ENCODE measurements at places on chromosomes 4 and X.

DNA sequence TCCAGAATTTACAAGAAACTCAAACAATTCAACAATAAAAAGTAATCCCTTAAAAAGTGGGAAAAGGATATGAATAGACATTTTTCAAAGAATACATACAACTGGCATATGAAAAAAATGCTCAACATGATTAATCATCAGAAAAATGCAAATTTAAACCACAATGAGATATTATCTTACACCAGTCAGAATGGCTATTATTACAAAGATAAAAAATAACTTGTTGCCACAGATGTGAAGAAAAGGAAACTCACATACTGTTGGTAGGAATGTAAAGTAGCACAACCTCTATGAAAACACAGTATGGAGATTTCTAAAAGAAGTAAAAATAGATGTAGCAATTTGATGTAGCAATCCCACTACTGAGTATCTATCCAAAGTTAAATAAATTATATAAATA, 65.1 kb upstream of the DIAPH2 start:
- DNase-seq = no peak

DNA sequence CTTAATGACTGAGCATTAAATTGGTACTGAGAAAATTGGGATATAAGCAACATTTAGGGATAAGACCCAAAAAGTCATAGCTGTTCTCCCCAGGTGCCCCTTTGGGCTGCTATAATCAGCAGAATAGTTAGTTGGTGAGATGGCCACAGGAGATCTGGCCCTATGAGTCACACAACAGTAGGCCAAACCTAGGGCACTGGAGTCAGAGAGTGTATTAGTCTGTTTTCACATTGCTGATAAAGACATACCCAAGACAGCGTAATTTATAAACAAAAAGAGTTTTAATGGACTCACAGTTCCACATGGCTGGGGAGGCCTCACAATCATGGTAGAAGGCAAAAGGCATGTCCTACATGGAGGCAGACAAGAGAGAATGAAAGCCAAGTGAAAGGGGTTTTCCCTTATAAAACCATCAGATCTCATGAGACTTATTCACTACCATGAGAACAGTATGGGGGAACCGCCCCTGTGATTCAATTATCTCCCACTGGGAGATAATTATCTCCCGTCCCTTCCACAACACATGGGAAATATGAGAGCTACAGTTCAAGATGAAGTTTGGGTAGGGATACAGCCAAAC, 338.3 kb upstream of the NR3C2 start:
- DNase-seq = no peak

- no peak for DNase-seq
These were observed 759.0 kb downstream of the ADGRL3 start for GRCh38 chr4:61959087-61959486.

DNA sequence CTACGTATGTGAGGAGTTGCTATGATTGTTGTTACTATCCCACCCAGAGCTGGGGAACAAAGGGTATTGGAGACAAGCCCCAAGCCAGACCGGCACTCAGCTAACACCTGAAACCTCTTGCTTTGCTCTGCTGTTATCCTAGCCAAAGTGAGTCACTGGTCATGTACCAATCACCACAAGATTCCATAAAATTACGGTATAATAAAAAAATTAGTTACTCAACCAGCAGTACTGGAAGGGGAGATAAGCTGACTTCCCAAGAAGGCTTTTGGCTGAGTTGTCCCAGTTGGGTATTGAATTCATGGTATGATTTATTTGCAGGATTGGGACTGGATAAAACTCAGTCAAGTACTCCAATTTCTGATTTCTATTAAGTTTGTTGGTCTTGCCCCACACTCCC, 5.3 kb downstream of the EDA2R start:
- DNase-seq = peak; percentile 15

DNA sequence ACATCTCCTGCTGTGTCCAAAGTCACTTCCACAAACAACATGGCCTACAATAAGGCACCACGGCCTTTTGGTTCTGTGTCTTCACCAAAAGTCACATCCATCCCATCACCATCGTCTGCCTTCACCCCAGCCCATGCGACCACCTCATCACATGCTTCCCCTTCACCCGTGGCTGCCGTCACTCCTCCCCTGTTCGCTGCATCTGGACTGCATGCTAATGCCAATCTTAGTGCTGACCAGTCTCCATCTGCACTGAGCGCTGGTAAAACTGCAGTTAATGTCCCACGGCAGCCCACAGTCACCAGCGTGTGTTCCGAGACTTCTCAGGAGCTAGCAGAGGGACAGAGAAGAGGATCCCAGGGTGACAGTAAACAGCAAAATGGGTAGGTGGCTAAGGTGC, 123.9 kb downstream of the PDLIM5 start:
- DNase-seq = no peak

- no peak for DNase-seq
These were observed 2.9 kb downstream of the MSANTD1 start for GRCh38 chr4:3251691-3252479.

DNA sequence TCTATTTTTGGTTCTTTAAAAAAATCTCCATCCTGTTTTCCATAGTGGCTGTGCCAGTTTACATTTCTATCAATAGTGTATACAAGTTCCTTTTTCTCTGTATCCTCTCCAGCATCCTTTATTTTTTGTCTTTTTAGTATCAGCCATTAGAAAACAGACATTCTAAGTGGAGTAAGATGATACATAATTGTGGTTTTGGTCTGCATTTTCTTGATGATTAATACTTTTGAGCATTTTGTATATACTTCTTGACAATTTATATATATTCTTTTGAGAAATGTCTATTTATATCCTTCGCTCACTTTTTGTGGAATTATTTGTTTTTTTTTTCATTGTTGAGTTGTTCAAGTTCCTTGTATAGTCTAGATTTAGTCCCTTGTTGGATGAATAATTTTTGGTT, 382.2 kb upstream of the SPOCK3 start:
- no peak for DNase-seq
